HS-27A (cell line): ENCODE measurements at places on chromosomes 1 and 21.
A peak's percentile ranks its signal among the peaks of the same experiment; 100 is the strongest.

DNA sequence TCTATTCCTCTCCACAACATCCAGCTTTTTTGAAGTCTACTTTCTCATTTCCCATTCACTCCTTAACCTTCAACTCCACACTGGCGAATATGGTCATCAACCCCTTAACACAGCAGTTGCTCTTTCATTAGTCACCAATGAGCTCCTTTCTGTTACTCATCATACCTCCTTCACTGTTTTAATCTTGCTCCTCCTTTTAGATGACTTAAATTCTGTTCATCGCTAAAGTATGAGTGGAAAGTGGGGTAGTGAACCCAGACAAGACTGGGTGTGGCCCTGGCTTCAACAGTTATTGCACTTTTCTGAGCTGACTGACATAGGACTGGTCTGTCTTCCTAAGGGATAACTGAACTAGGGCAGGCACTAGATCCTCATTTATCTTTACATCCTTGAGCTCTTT lies 51.3 kb downstream of the AKT3 start:
- peak; percentile 81 for DNase-seq

- no peak for DNase-seq
Measured at GRCh38 chr1:147472966-147473732, 68.2 kb upstream of the BCL9 start.

DNA sequence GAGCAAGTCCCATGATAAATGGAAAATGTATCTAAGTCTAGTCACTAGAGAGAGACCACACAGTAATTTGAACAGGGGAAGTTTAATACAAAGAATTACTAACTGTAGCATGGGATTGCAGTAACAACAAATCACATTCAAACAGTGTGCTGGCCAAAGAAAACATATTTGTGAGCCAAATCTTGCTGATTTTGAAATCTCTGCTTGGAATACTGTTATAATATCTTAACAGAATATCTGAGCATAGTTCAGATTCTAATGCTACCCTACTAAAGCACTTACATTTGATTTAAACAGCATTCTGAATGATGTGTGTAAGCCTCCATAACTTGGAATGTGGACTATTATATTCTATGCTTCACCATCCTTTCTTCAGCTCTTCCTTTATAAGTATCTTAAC lies 270.0 kb upstream of the BRINP3 start:
- no peak for DNase-seq

DNA sequence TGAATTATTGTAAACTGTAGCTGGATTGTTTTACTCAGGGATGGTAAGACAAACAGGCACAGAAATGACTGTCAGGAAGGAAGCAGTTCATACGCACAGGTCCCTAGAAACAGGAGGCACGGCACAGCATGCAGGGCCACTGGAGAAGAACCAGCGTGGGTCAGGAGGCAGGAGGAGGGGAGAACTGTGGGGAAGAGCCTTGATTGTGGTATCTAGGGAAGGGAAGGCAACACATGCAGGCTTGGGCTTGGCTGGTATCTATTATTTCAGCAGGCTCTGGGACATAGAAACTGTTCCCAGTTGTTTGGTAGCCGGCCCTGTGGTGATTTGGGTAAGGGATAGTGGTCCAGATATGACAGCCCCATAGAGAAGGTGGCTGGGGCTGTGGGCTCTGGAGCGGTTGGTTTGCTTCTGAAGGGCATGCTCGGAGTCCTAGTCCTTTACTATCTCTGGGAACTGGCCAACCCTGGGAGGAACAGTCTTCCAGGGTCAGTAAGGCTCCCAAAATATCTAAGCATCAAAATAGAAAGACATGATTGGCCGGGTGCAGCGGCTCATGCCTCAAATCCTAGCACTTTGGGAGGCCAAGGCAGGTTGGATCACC lies 43.1 kb upstream of the CCSAP start:
- no peak for DNase-seq

DNA sequence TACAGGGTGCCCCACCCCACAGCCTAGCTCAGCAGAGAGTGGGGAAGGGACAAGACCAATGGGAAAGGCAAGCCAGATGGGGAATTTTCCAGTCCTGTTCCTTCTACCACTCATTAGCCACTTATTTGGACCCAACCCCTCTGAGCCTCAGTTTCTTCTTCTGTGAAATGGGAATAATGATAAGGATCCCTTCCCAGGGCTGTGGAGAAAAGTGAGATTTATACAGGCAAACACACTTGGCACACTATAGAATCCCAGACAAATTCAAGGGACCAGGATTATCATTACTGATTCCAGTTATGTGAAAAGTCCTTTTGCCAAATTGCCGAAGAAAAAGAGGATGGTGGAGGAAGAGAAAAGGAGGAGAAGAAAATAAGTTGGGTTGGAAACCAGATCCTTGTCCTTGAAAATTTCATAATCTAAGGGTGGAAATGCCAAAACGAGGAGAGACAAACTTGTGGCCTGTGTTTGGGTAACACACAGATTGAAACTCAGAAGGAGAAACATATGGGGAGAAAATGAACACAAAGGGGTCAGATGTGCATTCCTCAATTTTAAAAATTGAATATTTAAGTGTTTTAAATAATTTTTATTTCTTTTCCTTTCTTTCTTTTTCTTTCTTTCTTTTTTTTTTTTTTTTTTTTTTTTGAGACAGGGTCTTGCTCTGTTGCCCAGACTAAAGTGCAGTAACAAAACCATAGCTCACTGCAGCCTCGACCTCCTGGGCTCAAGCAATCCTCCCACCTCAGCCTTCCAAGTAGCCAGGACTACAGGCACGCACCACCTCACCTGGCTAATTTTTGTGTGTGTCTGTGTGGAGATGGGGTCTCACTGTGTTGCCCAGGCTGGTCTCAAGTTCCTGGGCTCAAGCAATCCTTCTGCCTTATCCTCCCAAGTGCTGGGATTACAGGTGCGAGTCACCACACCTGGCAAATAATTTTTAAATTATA lies 9.6 kb downstream of the CAPN2 start:
- DNase-seq = no peak
